ENCODE measurements at places on chromosomes 7 and 10.

DNA sequence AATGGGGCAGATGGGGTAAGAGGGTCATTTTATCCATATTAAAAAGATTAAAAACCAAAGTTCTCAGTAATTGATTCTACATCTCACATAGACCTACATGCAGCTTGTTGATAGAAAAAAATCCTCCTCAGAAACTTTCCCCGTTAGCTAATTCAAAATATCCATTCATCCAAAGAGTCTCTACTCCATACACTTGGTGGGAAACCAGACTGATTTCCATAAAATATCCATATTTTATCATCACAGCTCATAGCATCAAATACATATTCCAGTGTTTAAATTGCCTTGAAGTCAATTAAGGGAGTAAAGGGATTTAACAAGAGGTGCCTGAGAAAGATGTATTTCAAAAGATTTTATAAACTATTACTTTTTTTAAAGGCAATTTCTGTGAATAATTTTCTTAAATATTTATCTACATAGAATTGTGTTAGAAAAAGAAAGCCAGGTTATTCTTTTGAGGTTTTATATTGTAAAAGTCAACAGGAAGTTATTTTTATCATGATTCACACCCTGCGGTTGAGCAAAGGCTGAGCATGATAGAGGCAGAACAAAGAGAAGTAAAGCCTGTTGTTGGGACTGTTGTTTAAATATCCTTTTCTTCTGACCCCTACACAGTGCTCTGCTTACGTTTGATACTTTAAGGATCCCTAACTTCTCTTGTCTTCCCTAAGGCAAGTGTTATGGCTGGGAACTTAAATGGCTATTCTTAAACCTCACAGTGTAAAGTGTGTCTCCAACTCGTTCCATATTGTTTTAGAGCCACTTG lies 266.7 kb downstream of the PRKG1 start:
- DNase-seq, result no peak

GRCh38 chr10:6755781-6756460 lies 175.8 kb upstream of the PRKCQ start:
- no peak for DNase-seq

DNA sequence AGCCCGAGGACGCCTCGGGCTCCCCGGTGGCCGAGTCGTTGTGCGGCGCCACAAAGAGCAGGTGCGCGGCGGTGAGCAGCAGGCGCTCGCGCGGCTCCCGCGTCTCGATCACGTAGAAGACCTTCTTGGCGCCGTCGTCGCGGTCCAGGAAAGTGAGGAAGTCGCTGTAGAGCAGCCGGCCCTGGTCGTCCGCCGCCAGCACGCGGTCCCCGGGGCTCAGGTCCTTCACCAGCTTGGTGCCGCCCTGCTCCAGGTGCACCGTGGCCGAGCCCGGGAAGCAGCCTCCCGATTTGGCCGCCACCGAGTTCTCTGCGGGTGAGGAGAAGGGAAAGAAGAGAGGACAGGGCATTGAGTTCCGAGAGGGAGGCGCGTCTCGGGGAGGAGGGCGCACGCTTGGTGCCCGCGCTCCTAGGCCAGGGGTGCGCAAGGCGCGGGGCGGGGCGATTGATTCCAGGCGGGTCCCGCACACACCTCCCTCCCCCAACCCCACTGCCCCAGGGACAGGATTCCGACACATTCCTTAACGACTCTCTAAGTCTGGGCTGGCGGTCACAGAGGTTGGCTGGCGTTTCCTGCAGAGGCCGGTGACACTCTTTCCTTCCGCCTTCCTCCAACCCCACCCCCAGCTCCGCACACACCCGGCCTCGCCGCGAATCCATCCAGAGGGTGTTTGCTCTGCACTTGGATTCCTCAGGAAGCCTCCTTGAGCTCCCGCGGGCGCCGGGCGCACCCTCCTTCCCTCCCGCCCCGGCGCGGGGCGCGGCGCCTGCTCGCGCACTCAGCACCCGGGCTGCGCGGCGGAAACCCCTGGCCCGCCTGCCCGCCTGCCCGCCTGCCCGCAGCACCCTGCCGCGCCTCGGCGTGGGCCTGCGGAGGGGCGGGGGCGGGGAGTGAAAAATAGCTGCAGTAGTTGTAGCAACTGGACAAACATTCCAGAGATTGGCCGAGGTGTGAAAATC lies 8.6 kb downstream of the SHH start:
- DNase-seq, result no peak

DNA sequence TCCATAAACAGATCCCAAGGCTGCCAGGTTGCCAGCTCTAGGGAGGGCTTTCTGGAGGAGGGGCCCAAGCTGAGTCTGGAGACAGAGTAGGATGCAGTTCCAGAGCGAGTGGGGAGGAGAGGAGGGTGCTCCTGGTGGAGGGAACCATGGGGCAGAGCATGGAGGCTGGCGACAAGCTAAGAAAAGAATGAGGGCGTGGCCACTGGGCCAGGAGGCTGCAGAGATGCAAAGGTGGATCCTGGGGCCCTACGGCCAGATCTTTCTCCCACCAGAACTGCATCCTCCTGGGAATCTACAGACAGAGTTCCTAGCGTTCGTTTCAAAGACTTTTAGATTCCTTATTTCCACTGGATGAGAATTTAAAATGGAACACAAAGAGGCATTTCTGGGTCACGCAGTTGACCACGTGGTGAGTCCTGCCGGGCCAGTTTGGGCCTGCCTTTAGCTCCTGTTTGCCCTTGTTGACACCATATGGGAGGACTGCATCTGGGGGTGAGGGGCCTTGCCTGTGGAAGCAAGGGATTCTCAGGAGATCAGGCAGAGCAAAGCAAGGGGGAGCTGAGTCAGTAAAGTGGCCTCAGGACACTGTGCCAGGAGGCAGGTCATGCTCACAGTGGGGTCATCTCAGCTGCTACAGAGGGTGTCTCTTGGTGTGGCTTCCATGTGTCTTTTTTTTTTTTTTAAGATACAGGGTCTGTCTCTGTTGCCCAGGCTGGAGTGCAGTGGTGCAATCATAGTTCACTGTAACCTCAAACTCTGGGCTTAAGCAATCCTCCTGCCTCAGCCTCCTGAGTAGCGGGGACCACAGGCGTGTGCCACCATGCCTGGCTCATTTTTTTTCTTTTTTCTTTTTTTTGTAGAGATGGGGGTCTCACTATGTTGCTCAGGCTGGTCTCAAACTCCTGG lies 137.8 kb downstream of the SH3PXD2A start:
- DNase-seq, result no peak

DNA sequence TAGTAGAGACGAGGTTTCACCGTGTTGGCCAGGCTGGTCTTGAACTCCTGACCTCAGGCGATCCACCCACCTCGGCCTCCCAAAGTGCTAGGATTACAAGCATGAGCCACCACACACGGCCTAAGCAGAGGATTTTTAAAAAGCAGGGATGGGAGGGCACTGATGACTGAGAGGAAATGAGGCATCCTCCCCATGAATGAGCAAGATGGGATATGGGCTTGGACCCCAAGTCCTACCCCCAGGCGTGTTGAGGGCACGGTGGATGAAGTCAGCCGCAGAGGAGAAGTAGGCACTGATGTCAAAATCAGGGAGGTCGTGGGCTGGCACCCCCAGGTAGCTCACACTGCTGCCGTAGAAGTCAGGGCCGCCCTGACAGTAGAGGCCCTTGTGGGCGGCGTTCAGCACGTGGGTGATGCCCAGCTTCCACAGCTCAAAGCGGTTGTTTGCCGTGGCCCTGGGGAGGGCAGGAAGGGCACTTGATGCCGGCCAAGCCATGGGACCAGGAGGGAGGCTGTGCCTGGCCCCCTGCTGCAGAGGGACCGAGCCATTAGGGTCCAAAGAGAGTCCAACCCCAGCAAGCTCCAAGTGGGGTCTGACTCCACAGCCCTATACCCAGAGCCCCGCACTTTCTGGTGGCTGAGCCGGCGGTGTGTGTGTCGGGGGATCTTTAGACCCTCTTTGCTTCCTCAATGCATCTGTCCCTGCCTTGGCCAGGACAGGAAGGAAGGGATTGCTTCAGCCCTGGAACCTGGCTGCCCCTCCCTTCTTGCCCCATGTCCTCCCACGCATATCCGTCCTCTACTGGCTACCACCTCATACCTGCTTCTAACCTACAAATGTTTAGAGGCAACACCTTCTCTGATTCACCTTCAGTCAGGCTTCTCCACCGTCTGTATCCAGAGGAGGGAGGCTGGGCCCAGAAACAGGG lies 3.4 kb upstream of the SAMD8 start:
- no peak for DNase-seq

DNA sequence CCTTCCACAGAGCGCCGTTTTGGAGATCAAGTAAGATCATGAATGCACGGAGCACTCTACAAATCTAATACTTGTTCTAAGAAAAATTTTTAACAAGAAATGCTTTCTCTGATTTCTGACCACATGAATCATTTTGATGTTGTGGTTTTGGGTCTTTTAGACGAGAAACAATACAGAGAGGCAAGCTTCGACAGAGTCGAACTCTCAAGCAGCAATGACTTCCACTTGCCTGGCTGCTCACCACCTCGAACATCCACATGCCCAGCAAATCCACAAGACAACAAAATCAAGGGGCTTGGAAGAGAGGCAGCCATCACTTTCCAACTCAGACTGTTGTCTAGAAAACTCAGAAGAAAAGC lies 69.4 kb upstream of the GSDME start:
- DNase-seq, result no peak

- no peak for DNase-seq
Measured at GRCh38 chr7:30276203-30276900, 8.0 kb upstream of the ZNRF2 start.

DNA sequence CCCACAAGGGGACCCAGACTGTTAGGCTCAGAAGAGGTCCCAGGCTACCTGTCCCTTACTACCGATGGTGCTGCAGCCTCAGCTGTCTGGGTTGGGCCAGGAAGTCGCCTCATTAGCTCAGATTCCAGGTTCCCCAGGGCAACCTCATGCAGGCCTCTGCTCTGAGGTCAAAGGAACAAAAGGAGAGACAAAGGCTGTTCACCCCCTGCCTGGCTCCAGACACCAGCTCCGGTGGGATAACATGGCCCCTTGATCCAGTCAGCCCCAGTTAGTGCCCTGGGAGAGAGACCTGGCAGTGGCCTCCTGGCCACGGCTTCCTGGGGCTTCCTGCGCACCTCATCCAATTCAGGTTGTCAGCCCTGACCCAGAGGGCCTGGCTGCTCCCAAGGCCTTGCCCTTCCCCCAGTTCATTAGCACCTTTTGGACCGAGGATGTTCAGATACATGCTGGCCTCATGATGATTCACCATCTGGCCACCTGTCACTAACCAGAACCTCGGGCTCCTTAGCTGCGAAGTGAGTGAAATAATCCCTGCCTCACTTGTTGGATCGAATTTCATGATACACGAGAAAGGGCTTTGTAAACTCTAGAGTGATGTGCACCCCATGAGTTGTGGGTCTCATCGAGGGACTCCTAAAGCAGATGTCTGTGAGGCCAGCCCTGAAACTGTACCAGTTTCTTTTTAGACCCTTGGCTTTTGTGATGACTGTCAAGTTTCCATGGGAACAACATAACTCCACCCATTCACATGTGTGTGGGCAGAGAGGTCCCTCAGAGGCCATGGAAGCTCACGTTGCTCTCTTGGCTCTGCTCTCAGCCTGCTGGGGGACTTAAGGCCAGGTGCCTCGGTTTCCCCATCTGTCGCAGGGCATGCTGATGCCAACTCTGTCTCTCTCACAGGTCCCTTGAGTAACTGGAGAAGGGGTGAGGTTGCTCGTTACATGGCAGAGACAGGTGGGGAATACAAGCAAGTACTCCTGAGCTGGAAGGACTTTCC lies 79.5 kb upstream of the PCBD1 start:
- DNase-seq, result no peak

- DNase-seq, result no peak
Measured at GRCh38 chr10:62183442-62183841, 85.2 kb downstream of the RTKN2 start.

DNA sequence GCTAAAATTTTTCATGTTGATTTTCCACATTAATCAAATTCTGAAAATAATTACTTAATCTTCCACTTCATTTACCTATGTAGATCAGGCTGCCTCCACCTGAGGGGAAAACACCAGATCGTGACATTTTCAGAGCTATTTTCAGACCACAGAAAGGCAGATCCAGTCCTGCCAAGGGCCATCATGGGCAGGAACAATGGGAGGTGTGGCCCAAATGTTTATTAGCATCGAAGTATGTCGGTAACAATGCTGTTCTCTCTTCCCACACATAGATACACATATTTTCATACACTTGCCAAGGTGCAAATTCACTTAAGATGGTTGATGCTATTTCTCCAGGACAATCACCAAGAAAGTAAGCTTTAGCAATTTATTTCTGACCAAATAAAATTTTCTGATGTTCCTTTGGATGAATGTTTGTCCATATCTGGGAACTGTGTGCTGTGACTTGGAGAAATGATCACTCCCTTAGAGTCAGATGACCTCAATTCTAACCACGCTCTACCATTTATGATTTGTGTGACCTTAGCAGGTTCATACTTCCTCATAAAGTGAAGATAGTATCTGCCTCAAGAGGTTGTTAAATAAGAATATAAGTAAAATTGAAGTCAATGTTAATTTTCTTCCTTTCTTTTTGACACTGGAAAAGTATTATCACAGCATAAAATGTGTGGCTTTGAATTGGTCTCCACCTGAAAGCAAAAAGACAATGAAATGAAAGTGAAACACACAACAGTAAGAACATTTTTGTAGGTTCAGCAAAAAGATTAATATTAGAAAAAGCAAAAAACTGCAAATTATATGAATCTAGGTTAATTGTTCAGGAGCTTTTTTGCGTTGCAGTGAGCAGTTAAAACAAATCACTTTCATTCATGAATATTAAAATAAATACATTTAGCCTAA lies 310.4 kb upstream of the PHF14 start:
- DNase-seq, result no peak

DNA sequence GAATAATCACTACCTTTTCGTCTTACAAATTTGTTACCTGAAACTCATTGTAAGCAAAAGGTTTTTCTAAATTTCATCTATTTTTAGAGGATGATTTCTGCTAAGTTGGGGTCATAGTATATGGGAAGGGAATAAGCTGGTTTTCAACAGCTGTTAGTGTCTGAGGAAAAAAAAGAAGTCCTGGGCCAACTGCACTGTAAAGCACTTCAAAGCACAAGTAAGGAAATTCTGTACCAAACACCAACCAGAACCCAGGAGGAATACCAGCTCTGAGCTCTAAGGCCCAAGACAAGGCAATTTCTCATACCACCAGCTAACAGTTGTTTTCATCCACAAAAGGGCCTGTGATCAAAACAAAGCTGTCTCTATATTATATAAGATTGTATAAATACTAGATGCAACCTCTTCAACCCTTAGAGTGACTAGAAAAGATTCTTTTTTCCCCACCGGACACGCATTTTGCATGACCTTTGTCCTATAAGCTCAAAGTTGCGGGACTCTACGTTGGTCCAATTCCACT lies 6.1 kb upstream of the MEOX2 start:
- no peak for DNase-seq

- no peak for DNase-seq
Measured at GRCh38 chr7:9488555-9488954, 1055.1 kb downstream of the NXPH1 start.

DNA sequence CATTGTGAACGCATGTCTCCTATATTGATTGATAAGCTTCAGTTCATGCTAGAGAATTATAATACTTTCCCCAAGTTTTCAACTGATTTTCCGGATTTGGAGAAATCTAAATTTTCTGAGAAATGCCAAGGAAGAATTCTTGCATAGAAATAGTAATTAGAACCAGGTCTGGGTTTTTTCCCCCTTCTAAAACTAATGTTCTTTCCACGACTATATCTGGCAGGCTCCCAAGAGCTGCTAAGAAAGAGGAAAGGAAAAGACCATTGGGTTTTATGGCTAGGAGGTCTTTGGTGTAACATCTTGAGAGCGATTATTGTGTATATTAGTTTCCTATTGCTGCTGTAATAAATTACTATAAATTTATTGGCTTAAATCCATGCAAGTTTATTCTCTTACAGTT lies 71.8 kb upstream of the CACNB2 start:
- DNase-seq, result no peak

Measured in esophagus squamous epithelium (tissue), 5 donors.